Activated B cell treated with CpG ODN at 0.5 μM for 24 hours (primary cell): ENCODE measurements at places on chromosomes 2 and 18. TPM values are rescaled to one million over a fixed set of nuclear protein-coding genes. Genes with fewer than 3 reads are reported as not detected.

GRCh38 chr2:85312404-85312803 lies 15.4 kb downstream of the TGOLN2 start:
- H3K27ac ChIP-seq, result no peak overlapping the region
- H3K4me3 ChIP-seq, result no peak overlapping the region
- H3K4me1 ChIP-seq, result peaks cover 23% of the 10 kb centered on the region
- H3K27me3 ChIP-seq, result no peaks in the 10 kb centered on the region

HOXD13 gene
- not detected in 2 replicates for total RNA-seq

DNA sequence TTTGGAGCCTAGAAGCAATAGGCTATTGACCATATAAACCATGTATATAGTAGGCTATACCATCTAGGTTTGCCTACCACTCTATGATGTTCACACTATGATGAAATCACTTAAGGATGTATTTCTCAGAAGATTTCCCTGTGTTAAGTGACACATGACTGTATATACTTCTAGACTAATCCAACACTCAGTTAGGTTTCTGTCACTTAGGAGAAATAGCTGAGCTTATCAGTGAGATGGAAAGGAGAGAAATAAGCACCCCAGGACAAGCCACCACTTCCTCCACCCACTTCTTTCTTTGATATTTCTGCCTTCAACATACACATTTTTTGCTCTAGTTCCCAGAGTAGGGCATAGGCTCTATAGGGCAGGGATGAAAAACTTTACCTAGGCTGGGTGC lies 7.8 kb downstream of the PECR start:
- H3K4me1 ChIP-seq, result peaks cover 11% of the 10 kb centered on the region
- no peak overlapping the region for H3K4me3 ChIP-seq
- no peak for DNase-seq
- H3K36me3 ChIP-seq, result peaks cover 19% of the 10 kb centered on the region
- H3K27ac ChIP-seq, result no peak overlapping the region

TGFA gene
- total RNA-seq, result 0.31 and 0.51 TPM in 2 replicates

POMC gene
- 3.2 and 4.4 TPM in 2 replicates for total RNA-seq

DNA sequence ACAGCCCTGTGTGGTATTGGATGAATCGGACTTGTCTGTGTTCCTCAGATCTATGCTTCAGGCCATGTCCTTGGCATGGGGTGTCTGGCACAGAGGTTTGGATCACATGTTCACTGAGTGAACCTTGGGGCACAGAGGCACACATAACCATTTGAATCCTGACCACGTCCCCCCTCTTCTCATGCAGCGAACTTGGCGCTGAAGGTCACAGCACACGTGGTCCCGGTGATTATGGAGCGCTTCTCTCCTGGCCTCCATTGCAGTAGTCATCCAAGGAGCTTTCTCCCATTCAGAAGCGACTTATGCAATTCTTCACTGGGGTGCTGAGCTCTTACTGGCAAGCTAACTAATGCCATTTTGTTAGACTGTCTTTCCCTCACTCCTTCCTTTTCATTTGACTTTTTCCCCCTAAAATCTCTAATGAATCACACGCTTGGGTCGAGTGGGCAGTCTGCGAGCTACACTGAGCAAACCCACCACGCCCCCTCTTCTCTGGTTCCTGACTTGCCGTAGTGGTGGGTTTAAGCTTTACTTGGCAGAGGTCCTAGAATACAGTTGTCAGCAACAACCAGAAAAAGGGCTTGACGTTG lies 59.4 kb downstream of the KCNG2 start:
- peaks cover 30% of the 10 kb centered on the region for H3K4me1 ChIP-seq
- DNase-seq, result no peak
- no peaks in the 10 kb centered on the region for H3K36me3 ChIP-seq
- no peak overlapping the region for H3K27ac ChIP-seq
- no peak overlapping the region for H3K4me3 ChIP-seq

UGT1A4 gene
- total RNA-seq, result not detected in 2 replicates
